ENCODE measurements at places on chromosomes 2 and 18. TPM values are rescaled to one million over a fixed set of nuclear protein-coding genes. Genes with fewer than 3 reads are reported as not detected.

The ANKRD62 gene
- not detected for total RNA-seq

The NFATC1 gene
- 26.3 TPM for total RNA-seq

- no peaks in the 10 kb centered on the region for H3K36me3 ChIP-seq
- no peak for DNase-seq
- H3K27me3 ChIP-seq = no peaks in the 10 kb centered on the region
- H3K27ac ChIP-seq = no peak overlapping the region
- no peak overlapping the region for H3K4me3 ChIP-seq
- H3K4me1 ChIP-seq = no peaks in the 10 kb centered on the region
Measured at GRCh38 chr18:35186291-35187034, 54.4 kb upstream of the ZNF397 start.

The SCYGR5 gene
- not detected for total RNA-seq

The CD8B2 gene
- total RNA-seq = not detected

The CNGA3 gene
- total RNA-seq = not detected

The PMAIP1 gene
- total RNA-seq = 106 TPM

DNA sequence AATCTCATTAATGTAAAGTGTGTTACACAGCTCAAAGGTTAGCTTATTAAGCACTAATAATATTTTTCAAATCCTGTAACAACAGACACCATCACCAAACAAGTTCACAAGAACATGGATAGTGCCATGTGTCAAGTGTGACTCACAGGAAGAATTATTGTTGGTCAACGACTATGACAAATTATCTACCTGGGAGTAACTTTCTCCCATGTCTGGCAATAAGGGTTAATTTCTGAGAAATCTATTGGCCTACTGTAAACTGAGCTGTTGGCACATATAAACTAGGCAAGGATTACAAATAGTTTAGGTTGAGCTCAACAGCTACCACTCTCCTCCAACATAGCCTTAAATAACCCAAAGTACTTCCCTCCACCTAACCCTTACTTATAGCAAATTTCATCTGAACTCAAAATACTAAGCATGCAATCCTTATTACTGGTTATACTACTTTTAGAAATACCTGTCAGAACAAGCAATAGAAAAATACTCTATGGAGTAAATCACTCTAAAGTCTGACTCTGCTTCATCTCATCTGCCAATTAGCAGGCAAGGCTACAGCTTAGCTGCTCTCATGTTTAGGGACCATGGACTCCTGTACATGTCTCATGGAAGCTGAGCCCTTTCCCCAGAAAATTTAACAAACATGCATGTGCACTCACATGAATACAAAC is 223.0 kb downstream of the NBAS start:
- no peak overlapping the region for H3K4me3 ChIP-seq
- DNase-seq = no peak
- no peak overlapping the region for H3K27ac ChIP-seq

The THUMPD2 gene
- total RNA-seq = 11.3 TPM

The LPIN2 gene
- total RNA-seq = 22.9 TPM

The CNTNAP5 gene
- 0.70 TPM for total RNA-seq

GRCh38 chr2:52960881-52961280 is 806.7 kb upstream of the CHAC2 start:
- H3K27ac ChIP-seq = no peak overlapping the region
- H3K36me3 ChIP-seq = no peaks in the 10 kb centered on the region
- H3K4me3 ChIP-seq = no peak overlapping the region
- no peak for DNase-seq

The C2orf81 gene
- total RNA-seq = 7.6 TPM

The AKAIN1 gene
- not detected for total RNA-seq

DNA sequence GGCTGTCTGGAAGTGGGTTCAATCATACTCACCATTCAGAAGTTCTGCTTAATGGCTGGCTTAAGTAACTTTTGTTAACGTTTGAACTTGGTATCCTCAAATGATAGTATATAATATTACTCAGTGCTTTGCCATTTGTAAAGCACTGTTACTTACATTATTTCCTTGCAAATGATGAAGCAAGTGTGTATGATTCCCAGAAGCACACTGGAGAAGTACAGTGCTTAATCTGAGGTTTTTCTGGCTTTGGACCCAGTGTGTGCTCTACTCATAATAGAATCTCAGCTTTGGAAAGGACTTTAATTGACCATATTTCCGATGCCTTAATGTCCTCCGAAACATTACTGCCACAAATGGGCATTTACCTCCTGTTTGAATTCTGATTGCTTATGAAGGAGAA is 63.3 kb downstream of the MAP3K20 start:
- H3K4me1 ChIP-seq = no peaks in the 10 kb centered on the region
- no peak overlapping the region for H3K4me3 ChIP-seq
- no peaks in the 10 kb centered on the region for H3K27me3 ChIP-seq
- DNase-seq = no peak

DNA sequence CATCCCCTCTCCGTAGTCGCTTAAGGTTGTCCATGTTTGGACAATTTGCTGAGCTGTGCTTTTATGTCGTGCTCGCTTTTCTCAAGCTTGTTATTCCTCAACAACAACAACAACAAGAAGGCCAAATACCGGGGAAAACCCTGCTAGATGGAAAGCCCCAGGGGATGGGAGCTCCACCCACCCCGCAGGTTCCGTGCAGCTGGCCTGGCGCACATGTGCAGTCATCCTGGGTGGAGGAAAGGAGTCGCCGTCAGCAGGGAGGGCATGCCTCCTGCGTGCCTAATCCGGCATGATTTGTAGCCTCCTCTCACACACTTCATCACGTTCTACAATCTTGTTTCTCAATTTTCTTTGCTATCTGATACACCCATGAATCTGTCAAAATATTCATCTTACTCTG is 87.4 kb upstream of the SALL3 start:
- DNase-seq = no peak
- no peak overlapping the region for H3K4me3 ChIP-seq
- H3K27ac ChIP-seq = no peak overlapping the region
- no peaks in the 10 kb centered on the region for H3K4me1 ChIP-seq

The DNER gene
- 0.16 TPM for total RNA-seq

The MC5R gene
- 0.24 TPM for total RNA-seq

The CRYGD gene
- total RNA-seq = not detected

- peaks cover 96% of the 10 kb centered on the region for H3K36me3 ChIP-seq
- DNase-seq = peak; percentile 26
- no peaks in the 10 kb centered on the region for H3K27me3 ChIP-seq
- no peak overlapping the region for H3K4me3 ChIP-seq
Measured at GRCh38 chr2:86044045-86044444, 61.6 kb downstream of the POLR1A start.

GRCh38 chr2:175847128-175847527 is 154.9 kb downstream of the LNPK start:
- no peaks in the 10 kb centered on the region for H3K27me3 ChIP-seq
- DNase-seq = no peak
- H3K4me3 ChIP-seq = no peak overlapping the region
- no peaks in the 10 kb centered on the region for H3K36me3 ChIP-seq
- no peaks in the 10 kb centered on the region for H3K4me1 ChIP-seq

- peaks cover 30% of the 10 kb centered on the region for H3K4me1 ChIP-seq
- no peak for DNase-seq
- no peak overlapping the region for H3K4me3 ChIP-seq
- H3K36me3 ChIP-seq = no peaks in the 10 kb centered on the region
Measured at GRCh38 chr18:24928301-24928878, 423.6 kb downstream of the ZNF521 start.

The TCF23 gene
- total RNA-seq = not detected

DNA sequence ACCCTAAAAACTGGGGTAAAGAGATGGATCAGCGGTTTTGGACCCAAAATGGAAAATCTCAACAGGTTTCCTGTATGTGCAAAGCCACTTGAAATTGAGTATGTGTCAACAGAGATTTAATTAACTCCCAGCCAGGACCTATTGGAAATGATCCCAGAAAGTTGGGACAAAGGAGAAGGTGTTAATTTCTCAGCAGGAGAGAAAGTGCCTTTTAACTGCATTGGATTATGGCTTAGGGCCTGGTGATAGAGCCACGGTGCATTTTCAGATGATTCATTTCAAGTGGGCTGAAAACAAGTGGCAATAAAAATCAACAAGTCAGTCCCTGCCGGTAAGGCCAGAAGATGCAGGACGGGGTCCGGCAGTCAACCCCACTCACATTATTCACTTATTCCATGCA is 80.2 kb upstream of the BCL11A start:
- peaks cover 99% of the 10 kb centered on the region for H3K27me3 ChIP-seq
- no peaks in the 10 kb centered on the region for H3K36me3 ChIP-seq
- no peaks in the 10 kb centered on the region for H3K4me1 ChIP-seq
- peak; percentile 65 for DNase-seq

DNA sequence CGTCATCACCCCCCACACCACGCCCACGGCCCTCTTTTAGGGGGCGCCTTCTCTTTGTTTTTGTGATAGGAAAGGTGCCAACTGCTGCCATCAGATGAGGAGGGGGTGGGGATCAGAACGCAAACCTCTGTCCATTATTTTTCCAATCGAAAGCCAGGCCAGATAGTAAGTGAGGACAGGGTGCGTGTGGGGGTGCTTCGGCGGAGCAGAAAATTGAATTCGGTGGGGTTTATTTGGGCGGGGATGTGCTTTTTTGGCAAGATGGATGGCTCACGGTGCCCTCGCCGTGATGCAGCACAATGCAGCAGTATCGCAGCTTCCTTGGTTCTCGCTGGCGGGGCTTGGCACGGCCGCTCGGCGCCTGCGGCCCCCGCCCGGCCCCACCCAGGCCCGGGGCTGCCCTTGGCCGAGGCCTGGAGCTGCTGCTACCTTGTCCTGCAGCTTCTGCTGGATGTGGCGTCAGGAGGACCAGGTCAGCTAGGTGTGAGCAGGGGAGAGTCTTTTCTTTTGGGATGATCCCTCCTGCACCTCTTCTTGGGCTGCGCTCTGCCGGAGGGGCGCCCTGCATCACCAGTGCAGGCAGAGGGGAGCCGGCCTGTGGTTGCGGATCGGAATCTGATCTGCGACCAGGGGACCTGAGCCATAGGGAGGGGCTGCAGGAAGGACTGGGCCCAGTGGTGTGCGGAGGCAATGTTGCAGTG is 1.3 kb downstream of the SPTBN1 start:
- no peak overlapping the region for H3K27ac ChIP-seq
- H3K27me3 ChIP-seq = peaks cover 6% of the 10 kb centered on the region
- peaks cover 7% of the 10 kb centered on the region for H3K4me1 ChIP-seq
- DNase-seq = peak; percentile 85
- peak overlapping the region; percentile 88 for H3K4me3 ChIP-seq
